Kidney glomerular epithelial cell (primary cell): ENCODE measurements at places on chromosomes 1 and 21.

GRCh38 chr1:203638103-203638475 lies 11.5 kb downstream of the ATP2B4 start:
- DNase-seq: no peak

DNA sequence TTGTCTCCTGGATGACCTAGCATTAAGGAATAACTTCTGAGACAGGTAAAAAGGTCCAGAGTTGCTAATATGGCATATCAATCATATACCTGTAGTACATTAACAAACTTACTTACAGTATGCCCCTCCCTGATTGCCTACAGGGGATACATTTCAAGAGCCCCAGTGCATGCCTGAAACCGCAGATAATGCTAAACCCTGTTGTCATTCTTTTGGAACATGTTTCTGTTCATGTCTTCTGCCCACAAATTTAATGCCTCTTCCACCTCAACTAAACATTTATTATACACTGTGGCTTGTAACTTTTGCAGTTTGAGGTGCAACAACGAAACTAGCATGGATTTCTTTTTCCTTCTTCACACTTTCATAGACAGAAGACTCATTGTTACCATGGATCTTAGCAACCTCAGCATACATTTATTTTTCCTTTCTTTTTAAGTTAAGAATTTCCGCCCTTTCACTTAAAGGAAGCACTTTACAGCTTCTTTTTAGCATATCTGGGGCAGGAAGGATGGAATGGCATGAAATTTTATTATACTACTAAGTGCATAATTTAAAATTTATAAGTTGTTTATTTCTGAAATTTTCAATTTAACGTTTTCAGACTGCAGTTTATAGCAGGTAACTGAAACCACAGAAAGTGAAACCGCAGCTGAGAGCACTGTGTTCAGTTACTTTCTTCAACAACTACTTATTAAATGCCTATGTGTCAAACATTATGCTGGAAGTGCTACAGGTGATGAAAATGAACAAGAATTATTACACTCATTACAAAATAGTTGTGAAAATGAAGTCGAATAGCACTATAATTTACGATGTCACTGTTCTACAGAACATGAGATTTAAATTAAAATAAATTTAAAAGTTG lies 25.3 kb downstream of the F13B start:
- DNase-seq: no peak

DNA sequence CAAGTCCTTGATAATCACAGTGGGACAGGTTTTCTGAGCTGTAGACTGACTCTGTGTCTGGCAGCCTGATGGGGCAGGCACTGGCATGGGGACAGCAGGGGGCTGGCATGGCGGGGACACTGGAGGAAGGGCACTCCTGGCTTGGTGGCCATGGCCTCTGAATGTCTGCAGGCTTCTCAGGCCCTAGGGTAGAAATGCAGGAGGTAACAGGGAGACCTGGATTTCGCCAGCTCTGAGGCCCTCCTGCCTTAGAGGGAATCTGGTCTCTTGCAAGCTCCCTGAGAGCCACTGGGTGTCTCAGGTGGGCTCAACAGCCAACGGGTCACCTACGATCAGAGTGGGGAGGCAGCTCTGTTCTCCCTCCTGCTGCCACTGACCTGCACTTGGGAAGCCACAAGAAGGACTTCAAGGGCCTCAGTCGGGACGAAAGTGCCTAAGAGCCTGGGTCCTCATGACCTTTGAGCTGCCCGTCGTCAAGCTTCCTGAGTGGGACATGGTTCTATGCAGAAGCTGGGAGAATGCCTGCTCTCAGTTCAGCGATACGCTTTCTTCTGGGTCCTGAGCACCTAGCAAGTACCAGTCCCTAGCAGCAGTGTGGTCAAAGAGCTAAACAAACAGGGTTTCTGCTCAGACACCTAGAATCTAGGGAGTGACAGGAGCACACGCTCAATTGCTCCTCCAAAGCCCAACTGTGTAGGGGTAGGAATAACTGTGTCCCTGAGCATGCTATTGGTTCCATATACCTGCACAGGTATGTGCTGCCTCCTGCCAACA lies 569.0 kb downstream of the PTPRU start:
- no peak for DNase-seq

- peak; percentile 73 for DNase-seq
Observed at GRCh38 chr1:32350785-32351398, 11.4 kb downstream of the FAM229A start.

GRCh38 chr21:42234041-42234440 lies 15.1 kb downstream of the ABCG1 start:
- DNase-seq: no peak

DNA sequence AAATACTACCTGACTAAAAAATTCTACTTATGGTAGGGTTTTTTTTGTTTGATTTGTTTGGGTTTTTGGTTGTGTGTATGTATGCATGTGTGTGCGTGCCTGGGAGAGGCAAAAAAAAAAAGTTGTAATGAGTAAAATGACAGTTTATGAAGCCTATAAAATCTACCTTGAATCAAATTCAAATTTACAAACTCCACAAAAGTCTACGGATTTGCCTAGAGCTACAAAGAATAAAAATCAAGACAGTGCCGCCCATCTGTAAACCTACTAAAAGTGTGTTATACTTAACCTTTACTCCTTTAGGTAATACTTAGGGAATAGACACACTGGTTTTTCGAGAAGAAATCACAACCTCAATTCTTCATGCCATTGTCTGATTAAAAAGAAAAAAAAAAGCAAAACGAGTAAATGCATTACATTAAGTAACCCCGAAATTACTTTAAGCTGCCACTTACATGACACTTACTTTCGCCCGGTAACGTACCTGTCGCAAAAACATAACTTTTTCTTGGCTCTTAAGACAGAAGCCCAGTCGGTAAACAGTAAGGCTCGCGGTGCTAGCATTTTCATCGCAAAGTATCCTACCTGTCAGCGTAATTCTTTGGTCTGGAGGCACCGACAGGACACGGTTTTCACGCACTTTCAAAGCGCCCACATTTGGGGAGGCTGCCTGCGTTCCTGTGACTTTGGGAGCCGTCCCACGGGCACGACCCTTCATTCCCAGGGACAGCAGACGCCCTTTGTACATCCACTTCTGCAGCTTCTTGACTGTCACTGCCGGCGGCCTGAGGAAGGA lies 951 bp downstream of the SYDE2 start:
- no peak for DNase-seq

- no peak for DNase-seq
Observed at GRCh38 chr1:39393645-39394044, 97.8 kb upstream of the BMP8A start.

DNA sequence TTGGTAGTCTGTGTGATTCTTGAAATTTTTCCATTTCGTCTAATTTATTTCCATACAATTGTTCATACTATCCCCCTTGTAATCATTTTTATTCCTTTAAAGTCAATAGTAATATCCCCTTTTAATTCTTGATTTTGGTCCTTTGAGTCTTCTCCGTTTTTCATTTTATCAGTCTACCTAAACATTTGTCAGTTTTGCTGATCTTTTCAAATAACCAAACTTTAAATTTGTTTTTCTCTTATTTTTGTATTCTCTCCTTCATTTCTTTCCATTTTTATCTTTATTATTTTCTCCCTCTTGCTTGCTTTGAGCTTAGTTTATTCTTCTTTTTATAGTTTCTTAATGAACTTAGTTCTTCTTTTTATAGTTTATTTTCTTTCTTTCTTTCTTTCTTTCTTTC lies 21.1 kb upstream of the SLAMF1 start:
- DNase-seq: no peak
